ENCODE measurements at places on chromosomes 7 and 10.

DNA sequence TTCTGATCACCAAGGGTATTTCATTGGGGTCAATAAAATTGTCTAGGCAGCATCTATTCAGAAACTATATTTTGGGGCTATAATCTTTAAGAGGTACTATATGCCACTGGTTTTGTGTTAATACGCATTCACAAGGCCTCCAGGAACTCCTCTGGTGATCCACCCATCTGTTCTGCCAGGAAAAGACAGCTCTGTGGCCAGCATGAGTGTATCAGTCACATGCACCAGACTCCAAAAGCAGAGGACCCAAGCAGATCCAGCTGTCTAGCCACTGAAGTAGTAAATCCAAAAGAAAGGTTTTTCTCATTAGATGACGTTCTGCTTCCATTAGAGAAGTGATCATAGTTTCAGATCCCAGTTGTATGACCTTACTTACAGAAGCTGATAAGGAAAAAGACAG is 199.6 kb upstream of the CELF2 start:
- DNase-seq, result no peak

GRCh38 chr7:91165006-91165845 is 99.0 kb upstream of the FZD1 start:
- no peak for DNase-seq

DNA sequence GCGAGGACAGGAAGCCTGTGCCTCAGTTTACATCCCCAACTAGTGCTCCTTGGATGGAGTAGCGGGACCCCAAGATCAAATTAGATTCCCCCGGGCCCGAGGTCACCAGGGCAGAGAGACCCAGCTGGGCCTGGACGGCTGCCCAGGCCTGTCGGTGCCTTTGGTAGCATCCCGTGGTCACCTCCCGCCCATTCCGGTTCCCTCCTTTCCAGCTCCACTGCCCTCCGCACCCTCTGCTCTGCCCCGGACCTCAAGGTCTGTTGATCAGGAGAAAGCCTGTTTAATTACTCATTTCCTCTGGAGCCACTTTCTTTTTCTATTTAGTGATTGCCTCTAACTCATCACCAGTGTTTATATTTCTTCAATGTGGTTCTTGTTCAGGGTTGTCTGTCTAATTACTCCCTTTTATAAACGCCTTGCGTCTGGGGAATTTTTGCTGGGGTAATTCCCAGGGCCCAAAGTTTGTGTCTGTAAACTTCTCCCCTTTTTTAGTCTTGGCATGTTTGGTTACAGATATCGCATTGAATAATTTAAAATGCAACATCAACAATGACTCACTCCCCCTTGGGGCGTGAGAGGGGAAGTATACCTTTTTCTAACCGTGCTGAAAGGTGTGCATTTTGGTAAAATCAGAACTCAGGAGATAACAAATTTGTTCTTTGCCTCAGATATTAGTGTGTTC is 1.9 kb downstream of the FOXK1 start:
- peak; percentile 13 for DNase-seq

- no peak for DNase-seq
Observed at GRCh38 chr10:126501828-126502227, 113.6 kb upstream of the ADAM12 start.

DNA sequence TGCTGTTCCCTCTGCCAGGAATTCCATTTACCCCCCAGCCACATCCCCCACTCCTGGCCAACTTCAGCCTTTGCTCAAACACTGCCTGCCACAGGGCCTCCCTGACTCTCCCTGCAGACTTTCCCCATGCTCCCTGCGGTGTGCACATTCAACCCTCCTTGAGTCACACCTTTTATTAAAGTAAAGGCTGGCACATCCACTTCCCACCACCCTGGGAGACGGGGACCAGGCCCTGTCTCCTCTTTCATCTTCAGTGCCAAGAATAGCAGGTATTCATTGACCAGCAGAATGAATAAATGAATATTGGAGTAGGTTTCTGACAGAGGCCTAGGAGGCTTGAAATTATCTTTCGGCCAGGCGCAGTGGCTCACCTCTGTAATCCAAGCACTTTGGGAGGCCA is 91.4 kb downstream of the GRK5 start:
- no peak for DNase-seq

GRCh38 chr10:90171014-90171722 is 469.8 kb downstream of the KIF20B start:
- DNase-seq, result no peak

DNA sequence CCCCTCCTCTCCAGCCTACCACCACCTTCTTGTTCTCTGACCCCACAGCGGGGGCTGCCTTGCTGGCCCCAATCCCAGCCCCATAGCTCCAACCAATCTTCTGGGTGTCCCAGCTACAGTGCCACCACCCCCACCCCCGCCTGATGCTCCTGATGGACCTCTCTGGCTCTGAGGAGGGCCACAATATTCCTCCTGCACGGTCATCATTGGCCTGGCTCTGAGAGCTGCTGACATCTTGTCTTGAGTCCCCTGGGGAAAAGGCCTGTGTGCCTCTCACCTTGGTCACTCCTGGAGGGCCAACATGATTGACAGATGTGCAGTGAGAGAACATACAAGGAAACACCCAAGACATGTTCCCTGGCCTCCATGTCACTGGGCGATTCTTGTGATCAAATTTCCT is 7.6 kb downstream of the GDF2 start:
- no peak for DNase-seq

DNA sequence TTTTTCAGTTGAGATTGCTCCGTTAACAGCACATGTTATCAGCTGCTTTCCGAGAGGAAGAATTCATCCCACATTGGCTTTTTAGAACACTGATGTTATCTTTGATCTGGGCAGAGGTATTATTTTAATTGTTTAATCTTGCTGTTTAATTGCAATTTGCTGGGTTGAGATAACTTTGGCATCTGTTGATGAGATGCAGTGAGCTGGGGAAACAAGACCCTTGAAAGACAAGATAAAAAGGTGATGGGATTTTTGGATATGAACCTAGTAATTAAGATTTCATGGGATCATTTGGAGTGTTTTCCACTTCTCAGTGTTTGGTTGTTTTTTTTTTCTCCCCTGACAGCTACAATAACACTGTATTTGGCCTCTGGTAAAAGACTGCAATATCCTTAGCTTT is 4.5 kb downstream of the CELF2 start:
- DNase-seq, result no peak

DNA sequence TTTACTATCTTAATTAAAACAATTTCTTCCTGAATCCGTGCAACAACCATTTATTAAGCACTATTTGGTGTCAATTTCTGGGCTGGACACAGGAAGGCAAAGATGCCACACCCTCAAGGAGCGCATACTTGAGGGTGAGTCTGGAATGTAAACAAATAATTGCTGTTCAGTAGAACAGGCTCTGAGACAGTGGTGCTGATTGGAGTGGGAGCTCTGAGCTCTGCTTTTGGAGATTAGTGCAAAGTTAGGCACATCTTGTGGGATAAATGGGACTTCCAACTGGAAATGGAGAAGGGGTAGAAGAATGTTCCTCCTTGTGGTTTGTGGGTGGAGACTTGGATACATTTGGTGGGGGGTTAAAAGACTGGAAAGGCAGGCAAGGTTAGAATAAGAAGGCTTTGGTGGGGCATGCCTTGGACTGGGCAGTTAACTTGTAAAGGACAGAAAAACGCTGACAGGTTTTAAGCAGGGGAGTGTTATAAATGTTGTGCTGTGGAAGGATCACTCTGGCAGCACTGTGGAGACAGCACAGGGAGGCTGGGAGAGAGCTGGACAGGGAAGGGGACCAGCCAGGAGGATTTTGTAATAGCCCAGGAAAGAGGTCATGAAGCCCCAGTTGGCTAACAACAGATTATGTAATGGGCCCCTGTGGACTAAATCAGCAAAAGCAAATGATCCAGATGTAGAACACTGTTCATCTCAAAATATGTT is 80.7 kb downstream of the ZNF365 start:
- no peak for DNase-seq

DNA sequence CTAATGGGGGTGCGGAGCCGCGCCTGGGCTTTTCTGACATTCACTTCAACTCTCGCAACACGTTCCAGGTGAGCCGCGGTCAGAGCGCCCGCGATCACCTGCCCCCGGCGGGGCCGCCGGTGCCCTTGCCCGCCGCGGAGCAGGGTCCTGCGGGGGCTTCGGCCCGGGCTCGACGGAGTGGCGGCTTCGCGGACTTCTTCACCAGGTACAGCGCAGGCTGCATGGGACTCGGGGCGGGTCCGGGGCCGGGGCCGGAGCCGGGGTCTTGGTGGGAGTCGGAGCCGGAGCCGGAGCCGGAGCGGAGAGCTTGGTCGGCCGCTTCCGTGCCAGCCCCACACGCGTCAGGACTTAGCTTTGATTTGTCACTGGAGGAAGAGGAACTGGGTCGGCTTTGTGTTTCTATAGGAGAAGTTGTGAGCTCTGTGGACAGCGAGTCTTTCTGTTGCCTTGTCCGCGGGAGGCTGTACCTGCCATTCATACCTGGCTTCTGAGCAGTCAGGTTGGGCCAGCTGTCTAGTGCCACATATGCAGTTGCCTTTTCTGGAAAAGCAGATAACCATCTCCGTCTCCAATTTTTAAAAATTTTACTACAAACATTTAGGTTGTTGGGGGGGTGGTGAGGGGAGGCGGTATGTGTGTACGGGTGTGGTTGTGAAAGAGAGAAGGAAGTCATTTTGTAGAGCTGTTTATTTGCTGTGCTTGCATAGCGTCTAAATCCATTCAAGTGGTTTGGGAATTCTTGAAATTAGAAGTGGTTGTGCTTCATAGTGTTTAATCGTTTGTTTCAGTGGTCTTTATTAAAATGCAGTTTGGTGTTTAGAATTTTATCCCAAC is 1.3 kb downstream of the TBC1D12 start:
- DNase-seq, result no peak

DNA sequence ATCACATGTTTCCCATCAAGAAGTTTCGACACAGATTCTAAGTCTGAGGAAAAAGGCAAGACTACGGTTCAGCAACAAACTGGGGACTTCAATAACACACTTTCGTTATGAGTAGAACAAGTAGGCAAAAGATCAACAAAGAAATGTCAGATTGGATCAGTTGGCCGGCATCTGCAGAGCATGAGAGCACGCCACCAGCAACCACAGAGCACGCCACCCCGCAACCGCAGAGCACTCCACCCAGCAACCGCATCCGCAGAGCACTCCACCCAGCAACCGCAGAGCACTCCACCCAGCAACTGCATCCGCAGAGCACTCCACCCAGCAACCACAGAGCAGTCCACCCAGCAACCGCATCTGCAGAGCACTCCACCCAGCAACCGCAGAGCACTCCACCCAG is 89.7 kb upstream of the FAM20C start:
- DNase-seq, result no peak

DNA sequence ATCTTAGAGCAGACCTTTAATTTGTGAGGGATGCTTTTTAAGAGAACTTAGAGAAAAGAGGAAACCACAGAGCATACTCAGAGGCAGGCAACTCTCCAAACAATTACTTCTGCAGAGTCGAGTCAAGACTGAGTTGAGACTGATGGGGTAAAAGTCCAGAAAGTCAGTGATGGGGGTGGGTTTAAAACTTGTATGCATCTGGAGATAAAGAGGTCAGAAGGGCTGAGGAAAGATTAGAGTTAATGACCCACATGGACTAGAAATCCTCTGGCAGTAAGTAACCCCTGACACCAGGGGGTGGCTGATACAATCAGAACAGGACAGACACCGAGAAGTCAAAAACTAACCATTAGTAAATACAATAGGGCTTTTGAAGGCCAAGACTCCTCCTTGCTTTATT is 42.4 kb upstream of the SEPTIN7 start:
- DNase-seq, result no peak

GRCh38 chr10:1785835-1786234 is 48.5 kb upstream of the ADARB2 start:
- no peak for DNase-seq

- no peak for DNase-seq
Observed at GRCh38 chr10:119687192-119688032, 36.2 kb downstream of the BAG3 start.

DNA sequence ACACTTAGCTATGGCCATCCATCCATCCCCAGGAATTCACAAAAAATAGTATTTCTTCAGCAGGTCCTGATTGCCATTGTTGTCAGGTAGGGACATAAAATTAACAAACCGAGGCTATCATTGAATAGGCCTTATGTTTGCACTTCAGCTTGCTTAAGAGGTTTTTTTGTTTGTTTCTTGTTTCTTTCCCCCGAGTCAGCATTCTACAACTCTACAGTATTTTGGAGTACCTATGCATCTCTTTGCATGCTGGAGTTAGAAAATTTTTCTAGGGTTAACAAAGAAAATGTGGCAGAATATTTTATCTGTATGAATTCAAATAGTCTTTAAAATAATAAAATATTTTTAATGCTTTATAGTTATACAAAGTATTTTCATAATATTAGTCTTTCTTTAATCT is 26.3 kb downstream of the CHRM2 start:
- no peak for DNase-seq

- DNase-seq, result no peak
Observed at GRCh38 chr7:100071018-100071723, 10.4 kb downstream of the ZNF3 start.

All from stimulated activated CD4-positive, alpha-beta T cell treated with anti-CD3 and anti-CD28 coated beads, Interleukin-12 subunit alpha, Interleukin-12 subunit beta, amount 100 ng/mL, for 24 hours (primary cell).